CD8-positive, alpha-beta memory T cell (primary cell): ENCODE measurements at places on chromosomes 11 and 22.

DNA sequence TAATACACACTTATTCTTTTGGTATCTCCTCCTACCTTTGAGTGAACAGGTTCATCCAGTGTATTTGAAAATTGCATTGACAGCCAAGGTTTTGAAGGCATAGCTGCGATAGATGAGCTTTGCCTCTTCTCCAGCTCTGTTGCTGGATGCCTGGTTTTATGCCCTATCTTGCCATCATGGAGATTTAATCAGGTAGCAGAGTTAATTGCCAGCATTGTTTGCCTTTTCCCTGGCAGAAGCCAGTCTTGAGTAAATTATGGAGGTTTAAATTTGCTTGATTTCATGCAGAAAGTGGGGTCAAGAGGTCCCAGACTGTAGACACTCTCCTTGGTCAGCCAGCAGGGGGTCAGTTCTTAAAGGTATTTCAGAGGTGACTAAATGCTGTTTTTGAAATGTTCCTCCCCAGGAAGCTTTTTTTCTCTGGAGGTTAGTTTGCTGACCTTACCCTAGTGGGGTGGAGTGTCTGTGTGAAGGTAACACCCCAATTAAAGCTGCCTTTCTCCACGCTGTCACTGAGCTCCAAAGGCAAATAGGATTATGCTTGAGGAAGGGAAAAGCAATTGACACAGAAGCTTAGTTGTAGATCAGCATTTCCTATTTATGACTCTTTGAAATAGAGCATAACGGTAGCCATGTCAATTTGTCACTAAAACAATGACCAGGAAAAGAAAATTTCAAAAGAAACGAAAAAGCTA lies 96.0 kb downstream of the EXT2 start:
- no peak for DNase-seq

DNA sequence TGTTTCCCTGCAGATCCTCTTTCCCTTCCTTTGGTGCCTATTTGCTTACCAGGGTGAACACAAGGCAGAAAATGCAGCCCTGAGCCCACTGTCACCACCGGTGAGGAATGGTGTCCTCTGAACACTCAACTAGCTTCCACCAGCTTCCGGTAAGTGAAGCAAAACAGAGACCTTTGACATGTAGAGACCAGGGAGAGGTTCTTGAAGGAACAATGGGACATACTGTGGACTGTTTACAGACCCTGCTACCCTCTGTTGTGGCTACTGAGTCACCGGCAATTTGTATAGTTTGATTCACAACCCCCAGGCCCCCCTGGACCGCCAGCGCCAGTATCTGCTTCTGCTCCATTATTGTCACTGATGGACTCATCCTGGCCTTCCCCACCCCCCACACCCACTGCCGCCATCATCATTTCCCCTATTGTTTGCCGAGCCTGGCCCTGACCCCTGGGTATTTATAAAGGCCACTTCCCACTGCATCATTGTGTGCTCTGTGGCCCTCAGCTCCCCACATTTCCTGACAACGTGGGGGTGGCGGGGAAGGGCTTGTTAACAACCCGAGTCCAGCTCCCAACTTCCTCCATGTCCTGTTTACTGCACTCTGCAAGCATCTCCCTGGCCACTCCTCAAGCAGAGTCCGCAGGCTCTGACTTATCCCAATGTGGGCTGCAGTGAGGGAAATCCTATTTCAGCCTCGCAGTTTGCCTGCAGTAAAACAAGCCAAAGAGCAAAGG lies 252.9 kb downstream of the ETS1 start:
- DNase-seq: no peak

DNA sequence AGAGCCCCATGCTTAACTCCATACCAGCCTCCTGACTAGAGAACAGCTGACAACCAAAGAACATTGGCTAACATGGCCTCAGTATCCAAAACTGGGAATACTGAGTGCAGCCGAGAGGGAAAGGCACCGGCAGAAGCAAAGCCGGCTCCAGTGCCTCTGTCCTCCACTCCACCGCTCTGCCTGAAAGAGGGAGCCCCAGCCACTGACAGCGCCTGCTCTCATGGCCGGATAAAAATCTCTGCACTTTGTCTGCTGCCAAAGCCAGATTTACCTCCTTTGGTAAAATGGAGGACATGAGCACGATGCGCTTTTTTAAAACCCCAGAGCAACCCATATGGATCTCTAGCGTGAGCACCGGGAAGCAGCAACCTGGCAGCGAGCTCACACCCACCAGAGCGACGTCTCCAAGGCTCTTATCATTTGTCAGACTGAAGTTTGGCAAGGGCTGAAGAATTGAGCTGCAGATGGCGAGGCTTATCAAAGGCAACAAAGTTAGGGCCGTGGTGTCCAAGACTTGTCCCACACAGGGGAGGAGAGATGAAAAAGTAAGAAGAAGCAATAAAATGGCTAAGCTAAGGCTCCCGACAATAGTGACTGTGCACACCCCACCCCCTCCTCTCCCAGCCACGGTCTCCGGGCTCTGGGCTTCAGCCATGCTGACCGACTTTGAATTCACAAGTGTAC lies 71.4 kb downstream of the EFCAB6 start:
- DNase-seq: no peak

DNA sequence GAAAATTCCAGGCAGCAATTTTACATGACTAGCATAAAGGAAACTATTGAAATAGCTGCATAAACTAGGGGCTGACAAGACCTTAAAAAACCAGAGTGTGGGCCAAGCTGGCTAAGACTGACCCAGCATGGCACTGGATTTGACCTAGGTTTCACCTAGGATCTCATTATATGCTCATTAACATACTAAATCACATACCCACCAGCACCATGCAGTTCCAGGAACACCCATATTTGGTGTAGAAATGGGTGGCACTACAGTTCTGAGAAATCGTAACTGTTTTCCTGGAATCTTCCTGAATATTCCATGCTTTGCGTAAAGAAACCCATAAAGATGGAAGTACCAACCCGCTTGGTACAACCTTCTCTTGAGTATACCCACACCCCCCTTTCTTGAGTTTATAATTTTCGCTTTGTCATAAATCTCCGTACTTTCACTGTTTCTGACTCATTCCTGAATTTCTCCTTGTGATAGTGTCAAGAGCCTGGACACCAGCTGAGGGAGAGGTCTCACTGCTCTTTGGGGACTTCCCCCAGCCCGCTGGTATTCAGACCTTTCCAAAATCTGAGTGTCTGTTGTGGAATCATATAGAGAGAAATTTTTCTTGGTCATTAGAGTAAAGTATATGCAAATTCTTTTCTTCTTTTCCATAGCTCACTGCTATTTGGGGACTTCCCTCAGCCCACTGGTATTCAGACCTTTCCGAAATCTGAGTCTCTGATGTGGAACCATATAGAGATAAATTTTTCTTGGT lies 55.1 kb downstream of the MTMR3 start:
- no peak for DNase-seq

DNA sequence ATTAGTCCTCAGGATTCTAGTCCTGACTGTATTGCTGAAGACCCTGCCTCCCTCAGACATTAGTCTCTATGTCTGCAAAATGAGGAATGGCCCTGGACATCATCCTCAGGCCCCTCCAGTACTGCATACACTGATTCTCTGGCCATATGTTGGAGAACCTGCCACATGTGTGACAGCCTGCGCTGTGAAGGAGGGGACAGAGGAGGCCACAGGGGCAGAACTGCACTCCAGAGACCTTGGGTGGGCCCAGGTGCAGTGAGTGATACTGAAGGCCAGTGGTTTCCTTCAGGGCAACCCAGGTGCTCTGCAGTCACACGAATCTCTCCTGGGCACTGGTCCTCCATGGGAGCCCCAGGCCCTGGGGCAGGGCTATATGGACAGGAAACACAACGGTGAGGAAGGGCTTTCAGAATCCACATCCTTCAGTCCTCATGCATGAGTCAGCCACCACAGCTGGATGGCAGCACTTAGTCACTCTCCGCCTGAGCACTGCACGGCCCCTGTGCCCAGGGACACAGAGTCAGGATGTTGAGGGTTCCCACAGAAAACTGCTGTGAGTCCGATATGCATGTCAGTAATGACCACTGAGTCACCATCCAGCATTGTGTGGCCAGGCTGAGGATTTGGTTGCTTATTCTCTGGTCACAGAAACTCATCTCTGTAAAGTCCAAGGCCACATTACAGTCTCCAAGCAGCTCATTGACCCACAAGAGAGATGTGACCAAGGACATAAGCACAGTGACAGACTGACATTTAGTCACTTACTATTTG lies 39.7 kb downstream of the ME3 start:
- no peak for DNase-seq

- DNase-seq: no peak
These were observed 12.1 kb downstream of the CCDC81 start for GRCh38 chr11:86386746-86387145.

DNA sequence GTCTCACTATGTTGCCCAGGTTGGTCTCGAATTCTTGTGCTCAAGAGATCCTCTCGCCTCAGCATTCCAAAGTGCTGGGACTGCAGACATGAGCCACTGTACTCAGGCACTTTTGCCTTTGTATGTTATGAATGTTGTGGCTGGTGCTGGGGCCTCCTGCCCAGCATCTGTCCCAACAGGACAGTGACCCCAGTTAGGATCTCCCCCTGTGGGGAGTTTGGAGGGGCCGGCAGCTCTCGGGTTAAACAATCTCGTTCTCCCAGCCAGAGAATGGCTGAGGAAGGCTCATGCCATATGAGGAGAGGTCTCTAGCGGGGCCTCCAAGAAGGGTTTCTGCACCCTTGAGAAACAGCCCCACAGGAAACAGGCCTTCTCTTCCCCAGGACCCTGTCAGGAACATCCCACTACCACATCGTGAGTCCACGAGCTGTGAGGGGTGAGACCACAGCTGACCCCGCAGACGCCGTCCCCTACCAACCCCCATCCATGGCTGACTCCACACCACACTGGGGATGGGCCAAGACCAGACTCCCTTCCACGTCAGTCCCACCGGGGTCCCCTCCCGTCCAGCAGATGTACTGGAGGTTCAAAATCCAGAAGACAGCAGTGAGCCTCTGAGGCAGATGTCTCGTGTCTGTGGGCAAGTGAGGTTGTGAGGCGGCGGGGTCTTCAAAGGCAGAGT lies 54.1 kb downstream of the SHANK2 start:
- DNase-seq: no peak

DNA sequence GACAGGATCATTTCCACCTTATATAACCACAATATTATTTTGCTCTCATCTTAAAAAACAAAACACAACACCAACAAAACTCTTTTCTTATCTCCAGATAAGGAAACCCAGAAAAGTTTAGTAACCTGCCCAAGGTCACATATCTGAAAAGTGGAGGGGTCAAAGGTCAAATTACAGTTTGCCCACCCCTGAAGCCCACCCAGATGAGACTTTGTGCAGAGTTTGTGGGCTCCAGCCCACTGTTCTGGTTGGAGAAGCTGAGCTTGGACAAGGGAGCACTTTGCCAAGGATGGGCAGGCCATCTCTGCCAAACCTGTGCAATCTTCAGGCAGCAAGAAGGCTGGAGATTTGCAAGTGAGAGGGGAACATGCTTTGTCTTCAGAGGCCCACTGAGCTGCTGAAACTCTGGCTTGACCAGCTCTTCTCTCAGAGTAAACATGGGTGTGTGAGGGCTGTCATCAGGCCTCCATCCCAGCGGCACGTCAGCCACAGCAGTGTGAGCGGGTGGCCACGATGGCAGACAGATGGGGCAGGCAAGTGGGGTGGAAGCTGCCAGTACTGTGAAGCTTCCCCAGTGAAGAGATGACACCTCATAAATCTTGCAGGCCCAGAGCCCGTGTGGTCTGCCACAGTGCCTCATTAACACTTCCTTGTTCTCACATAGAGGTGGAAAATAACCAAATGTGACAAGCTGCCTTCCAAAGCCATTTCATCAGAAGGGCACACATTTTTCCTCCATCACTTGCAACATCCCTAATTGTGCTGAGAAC lies 111.8 kb downstream of the CCDC81 start:
- peak; percentile 60 for DNase-seq

- DNase-seq: no peak
These were observed 196.4 kb downstream of the DBX1 start for GRCh38 chr11:19963697-19964387.
